ENCODE measurements at places on chromosomes 2 and 18.

DNA sequence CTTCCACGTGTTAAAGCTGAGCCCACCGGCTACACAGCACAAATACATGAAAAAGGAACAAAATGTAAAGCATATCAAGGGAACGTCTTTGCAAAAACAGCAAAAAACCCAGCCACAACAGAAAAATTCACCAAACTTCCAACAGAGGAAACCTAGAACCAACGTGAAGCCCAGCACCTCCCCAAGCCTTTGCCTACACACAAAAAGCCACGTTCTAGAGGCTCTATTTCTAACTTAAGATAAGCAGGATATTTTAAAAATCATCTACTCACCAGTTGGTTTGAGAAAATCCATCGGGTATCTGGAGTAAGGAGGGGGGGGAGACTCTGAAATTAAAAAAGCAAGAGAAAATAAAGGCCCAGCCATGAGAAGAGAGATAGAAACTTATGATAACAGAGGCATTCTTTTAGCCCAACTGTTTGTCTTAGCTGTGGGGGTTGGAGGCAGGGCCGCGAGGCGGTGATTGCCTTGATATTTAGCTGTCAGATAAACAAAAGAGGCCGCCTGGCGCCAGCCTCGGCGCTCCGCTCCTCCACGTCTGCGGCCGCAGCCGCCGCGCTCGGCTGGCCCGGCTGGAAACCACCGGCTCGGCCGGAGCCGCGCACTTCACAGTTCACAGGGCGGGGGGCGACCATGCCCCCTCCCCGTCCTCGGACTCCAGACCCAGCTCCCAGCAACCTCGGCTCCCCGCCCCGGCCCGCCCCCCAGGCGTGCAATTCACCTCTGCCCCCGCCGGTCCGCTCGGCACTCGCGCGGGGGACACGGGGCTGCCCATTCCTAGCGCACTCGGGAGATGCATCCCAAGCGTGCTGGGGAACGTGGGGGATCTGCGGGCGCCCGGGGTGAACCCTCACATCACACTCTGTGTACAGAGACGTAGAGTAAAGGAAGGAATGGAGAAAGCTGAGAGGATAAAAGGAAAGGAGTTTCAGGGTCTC is 2.4 kb downstream of the SMAD7 start:
- peak; percentile 49 for DNase-seq
- peaks cover 53% of the 10 kb centered on the region for H3K4me1 ChIP-seq
- peak overlapping the region; percentile 82 for H3K27ac ChIP-seq
- H3K27me3 ChIP-seq, result peaks cover 10% of the 10 kb centered on the region

- H3K4me3 ChIP-seq, result no peak overlapping the region
- no peak overlapping the region for H3K27ac ChIP-seq
- H3K4me1 ChIP-seq, result no peaks in the 10 kb centered on the region
- H3K27me3 ChIP-seq, result no peaks in the 10 kb centered on the region
- no peaks in the 10 kb centered on the region for H3K36me3 ChIP-seq
- no peak for DNase-seq
These were observed 2.6 kb downstream of the MAB21L4 start for GRCh38 chr2:240893363-240893844.

- no peak overlapping the region for H3K4me3 ChIP-seq
- H3K36me3 ChIP-seq, result no peaks in the 10 kb centered on the region
- DNase-seq, result no peak
- H3K27ac ChIP-seq, result no peak overlapping the region
- H3K4me1 ChIP-seq, result no peaks in the 10 kb centered on the region
These were observed 194.3 kb downstream of the SOX11 start for GRCh38 chr2:5886462-5886861.

DNA sequence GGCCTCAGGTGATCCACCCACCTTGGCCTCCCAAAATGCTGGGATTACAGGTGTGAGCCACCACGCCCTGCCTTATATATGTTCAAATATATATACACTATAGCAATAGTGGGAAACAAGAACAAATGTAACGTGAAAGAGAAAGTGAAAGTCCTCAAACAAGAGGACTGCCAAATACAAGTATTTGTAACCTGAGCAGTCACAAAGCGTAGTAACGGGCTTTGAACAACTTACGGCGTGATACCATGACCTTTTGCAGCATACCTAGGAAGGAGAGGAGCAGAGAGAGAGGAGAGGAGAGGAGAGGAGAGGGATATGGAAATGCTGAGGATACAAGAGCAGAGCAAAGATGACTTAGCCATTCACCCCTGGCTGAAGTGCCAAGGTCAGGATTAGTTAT is 113.8 kb upstream of the RGPD4 start:
- peaks cover 6% of the 10 kb centered on the region for H3K4me1 ChIP-seq
- peak overlapping the region; percentile 58 for H3K4me3 ChIP-seq
- H3K27me3 ChIP-seq, result no peaks in the 10 kb centered on the region
- DNase-seq, result no peak
- peak overlapping the region; percentile 12 for H3K27ac ChIP-seq

GRCh38 chr2:112673008-112673407 is 27.3 kb downstream of the SLC20A1 start:
- no peak for DNase-seq
- no peak overlapping the region for H3K27ac ChIP-seq

All from activated T-cell treated with anti-CD3 and anti-CD28 coated beads, Interleukin-2, amount 50 U/mL, for 72 hours (primary cell).